OCI-LY7 (cell line): ENCODE measurements at places on chromosomes 7 and 10.
A peak's percentile ranks its signal among the peaks of the same experiment; 100 is the strongest.

DNA sequence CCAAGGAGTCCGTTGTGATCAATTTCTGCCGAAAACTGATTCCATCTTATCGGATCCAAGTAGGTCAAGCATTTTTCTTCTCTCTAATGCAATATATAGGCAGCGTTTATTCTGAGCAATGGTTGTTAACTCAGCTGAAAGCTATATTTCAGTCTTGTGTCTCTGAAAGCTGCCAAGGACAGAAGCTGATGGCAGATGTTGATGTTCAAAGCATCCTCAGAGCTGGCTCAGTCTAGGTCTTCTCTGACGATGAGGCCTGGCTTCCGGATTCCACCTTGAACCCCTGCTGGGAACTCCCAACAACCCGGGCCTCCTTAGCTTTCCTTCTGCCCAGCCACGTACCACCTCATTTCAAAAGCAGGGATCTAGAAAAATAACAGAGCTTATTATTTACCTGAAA is 863.6 kb downstream of the NRG3 start:
- DNase-seq = no peak

- DNase-seq = no peak
Observed at GRCh38 chr10:58691528-58691927, 178.9 kb downstream of the BICC1 start.

- DNase-seq = no peak
Observed at GRCh38 chr10:72980348-72980747, 25.7 kb upstream of the PLA2G12B start.

GRCh38 chr7:36615852-36616540 is 108.3 kb downstream of the AOAH start:
- DNase-seq = no peak

DNA sequence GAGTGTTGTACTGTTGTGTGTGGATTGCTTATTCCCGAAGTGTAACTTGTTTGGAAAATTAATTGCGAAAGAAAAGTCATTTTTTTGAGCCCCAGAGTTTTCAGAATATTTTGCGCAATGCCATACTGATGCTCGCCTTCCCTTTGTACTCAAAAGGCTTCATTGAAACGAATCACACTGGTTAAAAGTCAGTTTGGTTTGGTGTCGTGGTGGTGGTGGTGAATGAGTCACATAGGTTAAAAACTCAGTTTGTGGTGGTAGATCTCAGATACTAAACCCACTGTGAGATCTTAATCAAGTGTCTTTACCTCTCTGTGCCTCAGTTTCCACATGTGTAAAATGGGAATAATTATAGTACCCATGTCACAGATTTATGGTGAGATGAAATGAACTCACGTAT is 61.1 kb upstream of the IL6 start:
- no peak for DNase-seq

DNA sequence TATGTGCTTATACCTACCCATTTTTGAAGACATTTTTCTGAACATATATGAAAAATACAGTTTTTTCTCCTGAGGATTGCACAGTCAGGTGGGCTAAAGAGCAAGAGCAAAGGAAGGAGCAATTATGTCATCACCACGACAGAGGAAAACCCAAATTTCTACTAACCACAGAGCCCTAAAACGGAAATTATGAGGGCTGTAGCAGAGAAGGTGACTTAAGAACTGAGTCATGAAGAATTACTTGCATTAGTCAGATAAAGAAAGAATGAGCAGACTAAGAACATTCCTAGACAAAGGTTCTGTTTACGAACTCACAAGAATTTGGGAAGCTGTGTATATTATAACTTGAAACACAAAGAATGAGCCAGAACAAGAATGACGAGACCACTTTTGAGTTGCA is 974.4 kb downstream of the NXPH1 start:
- no peak for DNase-seq

DNA sequence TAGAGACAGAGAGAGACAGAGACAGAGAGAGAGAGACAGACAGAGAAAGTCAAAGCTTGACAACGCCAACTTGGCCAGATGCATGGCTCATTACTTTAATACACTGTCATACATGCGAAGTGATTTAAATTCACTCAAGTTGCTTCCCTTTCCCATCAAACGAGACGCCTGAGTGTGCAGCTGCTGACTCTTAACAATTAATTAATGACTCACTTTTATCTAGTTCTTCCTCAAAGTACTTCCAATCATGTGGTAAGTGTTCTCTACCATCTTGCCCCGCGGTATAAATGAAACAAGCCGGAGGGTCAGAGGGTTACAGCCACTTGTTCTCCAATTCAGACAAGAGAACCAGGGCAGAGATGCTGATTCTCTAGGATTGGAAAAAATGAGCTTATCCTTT is 90.8 kb downstream of the SFMBT2 start:
- DNase-seq = no peak

- DNase-seq = no peak
Observed at GRCh38 chr7:146022776-146023175, 93.8 kb upstream of the CNTNAP2 start.

DNA sequence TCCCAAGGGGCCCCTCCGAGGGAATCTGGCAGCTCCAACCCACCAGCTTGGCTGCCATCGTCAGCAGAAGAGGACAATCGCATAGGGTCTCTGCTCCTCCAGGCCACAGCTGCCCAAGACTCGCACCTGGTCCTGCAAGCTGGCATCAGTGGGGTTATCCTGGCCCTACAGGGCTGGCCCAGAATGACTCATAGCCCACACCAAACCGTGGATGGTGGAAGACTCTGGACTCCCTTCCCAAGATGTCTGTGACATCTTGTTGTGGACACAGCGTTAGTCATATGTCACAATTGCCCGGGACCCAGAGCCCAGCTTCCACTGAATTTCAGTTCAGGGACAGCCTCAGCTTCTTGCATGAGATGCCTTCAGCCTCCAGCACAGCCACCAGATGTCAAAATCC is 91.5 kb upstream of the CUX1 start:
- DNase-seq = no peak

- DNase-seq = no peak
Observed at GRCh38 chr7:109391240-109391639, 821.6 kb downstream of the DNAJB9 start.

- peak; percentile 59 for DNase-seq
Observed at GRCh38 chr10:92839191-92840085, 8.9 kb upstream of the EXOC6 start.

- DNase-seq = no peak
Observed at GRCh38 chr7:130095812-130096211, 25.5 kb downstream of the KLHDC10 start.

DNA sequence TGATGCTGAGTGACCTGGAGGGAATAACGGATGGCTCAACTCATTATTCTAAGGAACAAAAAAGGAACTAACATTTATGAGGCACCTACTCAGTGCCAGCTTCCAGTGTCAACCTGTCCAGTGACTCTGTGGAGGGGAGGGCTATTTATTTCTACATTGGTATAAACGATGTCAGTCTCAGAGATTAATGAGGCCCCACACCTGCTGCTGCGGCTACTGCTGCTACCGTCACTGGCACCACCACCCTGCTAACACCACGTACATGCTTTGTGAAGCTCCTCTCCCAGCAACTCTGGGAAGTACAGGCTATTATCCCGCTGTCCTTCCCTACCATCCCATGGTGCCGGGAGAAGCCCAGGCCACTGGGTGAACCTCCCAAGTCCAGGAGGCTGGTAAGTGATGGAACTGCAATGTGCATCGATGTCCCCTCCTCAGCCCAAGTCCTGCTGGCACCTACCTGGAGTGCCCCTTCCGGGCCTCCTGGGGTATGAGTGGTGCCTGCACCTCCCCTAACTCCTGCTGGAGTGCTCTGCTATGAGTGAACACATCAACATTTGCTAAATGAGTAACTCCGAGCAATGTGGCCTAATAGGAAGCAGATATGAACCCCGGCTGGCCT is 101.5 kb downstream of the ARHGAP22 start:
- DNase-seq = no peak
